ENCODE measurements at places on chromosomes 1 and 21.

- DNase-seq: no peak
Measured at GRCh38 chr1:6070450-6070974, 24.8 kb downstream of the KCNAB2 start.

GRCh38 chr1:151476083-151476482 lies 16.8 kb upstream of the POGZ start:
- no peak for DNase-seq

DNA sequence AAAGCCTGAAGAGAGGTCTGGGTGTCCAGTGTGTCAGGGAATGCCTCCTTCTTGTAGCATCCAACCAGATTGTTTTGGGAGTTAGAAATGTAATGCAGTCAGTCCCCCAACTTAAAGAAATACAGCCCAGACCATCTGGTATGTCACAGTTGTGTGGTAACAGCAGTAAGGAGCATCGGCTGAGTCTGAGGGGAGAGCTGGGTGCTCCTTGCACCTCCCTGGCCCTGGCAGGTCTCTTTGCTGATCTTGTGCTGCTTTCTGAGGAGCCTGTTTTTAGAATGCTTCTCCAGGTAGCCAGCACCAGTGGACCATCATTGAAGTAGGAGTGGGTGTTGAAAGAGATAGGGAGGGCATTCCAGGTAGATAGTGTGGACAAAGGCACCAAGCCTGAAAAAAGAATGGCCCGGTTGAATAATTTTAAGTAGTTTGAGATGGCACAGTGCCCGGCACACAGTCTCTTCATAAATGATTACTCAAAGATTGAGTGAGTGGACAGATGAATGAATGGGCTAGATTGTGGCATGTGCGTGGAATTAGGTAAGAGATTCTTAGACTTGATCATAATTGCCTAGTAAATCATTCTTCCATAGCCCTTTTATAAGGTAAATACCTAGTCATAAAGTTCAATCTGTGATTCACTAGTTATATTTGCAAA lies 46.5 kb downstream of the LAMC1 start:
- no peak for DNase-seq

DNA sequence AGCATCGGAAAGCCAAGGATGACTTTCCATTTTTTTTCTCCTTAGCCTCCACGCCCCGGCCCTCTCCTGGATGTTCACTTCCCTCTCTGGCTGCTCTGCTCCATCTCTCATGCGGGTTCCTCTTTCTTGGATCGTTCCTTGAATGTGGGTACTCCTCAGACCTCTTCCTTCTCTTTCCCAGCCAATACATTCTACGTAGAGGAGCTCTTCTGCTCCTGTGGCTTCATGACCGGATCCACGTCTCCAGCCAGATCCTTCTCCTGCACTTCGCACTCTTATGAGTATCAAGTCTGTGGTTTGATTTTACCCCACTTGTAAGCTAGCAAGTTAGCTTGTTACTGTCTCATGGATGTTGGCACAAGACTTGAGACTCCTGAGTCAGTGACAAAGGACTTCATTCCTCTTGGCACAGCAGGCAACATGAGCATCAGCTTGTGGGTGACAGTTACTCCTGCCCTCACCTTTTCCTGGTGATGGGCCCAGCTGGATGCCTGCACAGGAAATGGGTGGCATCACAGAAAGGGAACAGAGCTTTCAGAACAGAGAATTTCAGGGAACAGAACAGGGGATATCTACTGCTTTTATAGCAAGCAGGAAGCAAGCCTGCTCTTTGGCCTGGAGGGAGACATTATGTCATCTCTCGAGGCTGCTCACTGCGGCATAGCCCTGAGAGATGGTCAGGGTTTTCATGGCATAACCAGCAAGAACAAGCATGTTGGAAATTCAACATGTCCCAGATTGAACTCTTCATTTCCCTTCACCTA lies 100.1 kb upstream of the KIF26B start:
- DNase-seq: no peak

DNA sequence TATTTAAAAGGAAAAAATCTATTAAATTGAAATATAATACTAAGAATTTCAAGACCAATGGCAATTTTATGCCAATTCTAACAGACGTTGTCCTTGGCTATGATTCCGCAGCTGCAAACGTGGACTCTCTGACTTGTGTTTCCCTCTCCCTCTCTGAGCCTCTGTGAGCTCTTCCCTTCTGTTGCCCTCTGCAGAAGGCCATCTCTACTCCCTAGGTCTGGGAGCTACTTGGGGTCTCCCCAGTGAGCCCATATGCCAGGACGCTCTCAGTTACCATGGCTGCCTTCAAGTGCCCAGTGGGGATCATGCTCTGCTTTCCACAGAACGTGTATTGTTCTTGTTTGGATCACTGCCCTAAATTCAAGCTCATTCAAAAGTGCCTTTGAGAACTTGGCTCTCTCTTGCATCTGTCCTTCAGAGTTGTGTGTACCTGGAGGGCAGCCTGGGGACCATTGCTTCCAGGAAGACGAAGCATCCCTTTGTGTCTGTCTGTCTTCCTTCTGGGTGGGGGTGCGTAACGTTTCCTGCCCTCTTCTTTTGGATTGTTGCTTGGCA lies 97.5 kb upstream of the TSPAN2 start:
- DNase-seq: no peak

DNA sequence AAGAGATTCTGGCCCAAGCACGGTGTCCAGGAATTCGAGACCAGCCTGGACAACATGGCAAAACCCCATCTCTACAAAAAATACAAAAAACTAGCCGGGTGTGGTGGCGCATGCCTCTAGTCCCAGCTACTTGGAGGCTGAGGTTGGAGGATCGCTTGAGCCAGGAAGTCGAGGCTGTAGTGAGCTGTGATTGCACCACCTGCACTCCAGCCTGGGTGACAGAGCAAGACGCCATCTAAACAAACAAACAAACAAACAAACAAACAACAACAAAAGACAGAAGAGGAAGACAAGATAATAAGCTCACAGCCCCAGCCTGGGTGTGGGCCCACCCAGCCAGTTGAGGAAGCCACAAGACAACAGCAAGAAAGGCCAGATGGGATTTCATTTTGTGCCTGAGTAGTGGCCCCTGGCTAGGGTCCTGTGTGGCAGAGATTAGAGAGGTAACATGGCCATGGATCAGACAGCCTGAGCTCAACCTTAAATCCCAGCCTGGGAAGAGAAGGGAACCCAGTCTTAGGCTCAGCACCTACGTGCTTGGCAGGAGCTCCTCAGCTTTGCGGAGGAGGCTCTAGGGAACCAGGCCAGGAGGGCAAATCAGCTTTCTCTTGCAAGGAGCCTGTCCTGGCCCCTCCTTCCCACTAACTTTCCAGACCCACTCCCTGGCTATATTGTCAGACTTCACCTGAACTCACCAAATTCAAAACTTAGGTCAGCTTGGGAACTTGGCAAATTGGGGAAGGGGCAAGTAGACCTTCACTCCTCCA lies 4.9 kb upstream of the BEST4 start:
- DNase-seq: no peak

DNA sequence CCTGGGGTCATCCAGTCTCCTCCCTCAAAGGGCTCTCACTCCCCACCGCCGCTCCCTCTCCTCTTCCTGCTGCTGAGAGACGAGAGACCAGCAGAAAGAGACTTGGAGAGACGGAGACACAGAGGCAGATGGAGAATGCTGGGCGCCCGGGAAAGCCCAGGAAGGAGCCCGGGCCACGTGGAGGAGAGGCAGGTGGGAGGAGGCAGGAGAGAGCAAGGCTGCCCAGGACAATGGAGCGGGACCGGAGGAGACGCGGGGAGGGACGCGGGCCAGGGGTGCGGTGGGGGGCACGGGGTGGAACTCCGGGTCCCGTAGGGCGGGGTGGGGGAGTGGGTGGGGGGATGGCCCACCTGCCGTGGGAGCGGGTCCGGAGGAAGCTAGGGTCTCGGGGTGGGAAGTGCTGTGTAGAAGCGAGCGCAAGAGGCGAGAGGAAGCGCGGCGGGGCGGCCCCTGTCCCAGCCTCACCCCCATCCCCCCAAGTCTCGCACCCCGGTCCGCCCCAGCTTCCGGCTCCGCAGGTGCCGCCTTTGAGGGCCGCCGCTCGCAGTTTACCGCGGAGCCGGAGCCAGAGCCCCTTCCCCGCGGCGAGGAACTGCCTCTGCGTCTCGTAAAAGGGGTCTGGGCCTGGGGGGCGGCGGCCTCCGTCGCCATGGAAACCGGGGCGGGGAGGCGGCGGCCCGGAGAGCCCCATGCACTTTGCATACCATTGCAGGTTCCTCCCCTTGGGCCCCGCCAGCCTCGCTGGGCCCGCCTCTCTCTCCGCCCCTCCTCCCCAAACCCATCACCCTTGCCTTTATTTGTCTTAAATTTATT lies 11.7 kb upstream of the EPHA2 start:
- peak; percentile 86 for DNase-seq

- no peak for DNase-seq
Measured at GRCh38 chr1:163202833-163203451, at the start of gene RGS5. RGS5 (minus strand) TSS chr1:163202916; CDS start chr1:163202835, 81 bp downstream.

DNA sequence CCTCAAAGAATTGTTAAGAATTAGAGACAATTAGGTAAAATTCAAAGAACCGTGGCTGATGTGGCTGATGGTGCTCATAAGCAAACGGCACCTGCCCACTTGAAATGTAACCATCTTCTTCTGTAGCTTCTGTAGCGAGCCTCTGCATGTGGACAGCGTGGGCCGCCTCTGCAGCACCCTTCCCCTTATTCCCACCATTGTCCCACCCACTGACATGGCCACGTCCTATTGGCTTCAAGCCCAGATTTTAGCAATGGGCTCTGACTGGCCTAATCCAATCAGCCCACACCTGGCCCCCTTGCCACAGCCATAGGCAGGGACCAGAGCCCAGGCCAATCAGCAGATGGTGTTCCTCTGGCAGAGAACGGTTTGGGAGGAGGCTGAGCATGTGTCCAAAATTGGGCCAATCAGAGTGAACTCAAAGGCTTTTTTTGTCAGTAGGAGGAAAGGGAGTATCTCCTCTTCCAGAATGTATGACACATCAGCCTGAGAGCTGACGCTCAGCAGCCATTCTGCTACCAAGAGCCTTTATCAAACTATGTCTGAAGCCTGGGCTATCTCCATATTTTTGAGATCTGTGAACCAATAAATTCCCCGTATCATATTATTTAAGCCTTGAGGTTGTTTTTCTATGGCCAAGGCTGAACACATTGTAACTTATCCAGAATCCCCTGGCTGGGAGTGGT lies 518.5 kb downstream of the SMYD3 start:
- no peak for DNase-seq

- no peak for DNase-seq
Measured at GRCh38 chr1:210223226-210223904, 9.2 kb upstream of the SERTAD4 start.

GRCh38 chr1:1862905-1863547 lies 27.9 kb downstream of the GNB1 start:
- DNase-seq: no peak

DNA sequence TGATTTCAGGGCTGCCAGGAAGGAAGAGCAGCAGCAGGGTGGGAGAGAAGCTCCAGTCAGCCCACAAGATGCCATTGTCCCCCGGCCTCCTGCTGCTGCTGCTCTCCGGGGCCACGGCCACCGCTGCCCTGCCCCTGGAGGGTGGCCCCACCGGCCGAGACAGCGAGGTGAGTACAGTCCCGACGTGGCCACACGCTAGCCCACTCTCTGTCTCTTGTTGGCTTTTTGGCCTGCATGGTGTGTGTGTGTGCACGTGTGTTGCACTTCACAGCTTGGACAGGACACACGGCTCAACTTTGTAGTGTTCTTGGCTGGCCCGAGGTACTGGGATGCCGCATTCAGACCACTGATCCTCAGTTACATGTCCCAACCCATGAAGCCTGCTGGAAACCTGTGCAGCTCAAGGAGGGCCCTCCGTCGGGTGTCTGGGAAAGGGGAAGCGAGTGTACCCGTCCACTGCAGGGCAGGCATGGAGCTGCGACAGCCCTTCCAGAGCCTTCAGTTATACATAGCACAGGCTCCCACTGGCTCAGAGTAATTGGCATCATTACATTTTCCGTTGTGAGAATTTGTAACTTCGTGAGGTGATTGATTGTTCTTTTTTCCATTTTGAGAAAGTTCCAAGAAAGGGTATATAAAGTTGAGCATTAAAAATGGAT lies 454 bp downstream of the CORT start:
- no peak for DNase-seq

Measured in germinal center (tissue), 1 donor.